D721Med (cell line): ENCODE measurements at places on chromosomes 7 and 10.

- no peak for DNase-seq
Observed at GRCh38 chr10:68784476-68784875, 42.9 kb upstream of the STOX1 start.

DNA sequence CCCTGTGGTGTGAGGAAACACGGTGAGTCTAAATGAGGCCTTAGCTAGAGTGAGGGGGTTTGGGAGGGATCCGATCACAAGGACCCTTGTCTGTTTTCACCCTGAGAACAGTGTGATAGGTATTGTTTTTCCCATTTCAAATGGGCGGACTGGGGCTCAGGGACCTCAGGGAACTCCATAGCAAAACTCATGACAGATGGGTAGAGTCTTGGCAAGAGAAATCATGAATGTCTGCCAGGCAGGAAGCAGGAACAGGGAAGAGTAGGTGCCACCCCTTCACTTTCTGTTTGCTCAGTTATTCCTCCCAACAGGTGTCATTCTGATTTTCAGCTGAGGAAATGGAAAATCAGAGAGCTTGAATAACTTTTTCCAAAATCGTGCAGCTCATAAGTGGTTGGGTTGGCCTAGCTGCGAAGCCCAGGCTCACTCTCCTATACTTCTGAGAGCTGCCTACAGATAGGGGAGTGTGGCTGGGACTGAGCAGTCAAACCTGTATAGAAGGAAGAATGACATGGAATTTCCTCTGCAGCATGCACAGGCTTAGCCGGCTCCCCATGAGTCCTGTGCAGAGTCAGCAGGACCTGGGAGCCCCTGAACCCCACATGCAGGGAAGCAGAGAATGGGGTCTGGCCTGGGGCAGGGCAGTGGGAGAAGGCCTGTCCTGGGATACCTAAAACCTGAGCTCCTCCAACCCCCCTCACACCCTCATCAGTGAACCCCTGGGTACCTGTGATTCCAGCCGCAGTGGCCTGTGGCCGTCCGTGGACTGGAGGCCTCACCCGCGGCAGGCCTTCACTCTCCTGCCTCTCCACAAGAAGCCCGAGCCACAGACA, 17.6 kb upstream of the C10orf105 start:
- DNase-seq, result no peak

GRCh38 chr7:816300-816750, 16.0 kb upstream of the SUN1 start:
- DNase-seq, result peak; percentile 92

GRCh38 chr10:43857206-43857930, 208.7 kb upstream of the ZNF32 start:
- no peak for DNase-seq

GRCh38 chr7:95104739-95105138, 197.3 kb downstream of the PPP1R9A start:
- DNase-seq, result no peak

GRCh38 chr10:98170249-98171117, 36.0 kb downstream of the R3HCC1L start:
- DNase-seq, result no peak
